NCI-H446 treated with DMSO at 0.1 percent for 48 hours (cell line): ENCODE measurements at places on chromosomes 11 and 22.

GRCh38 chr11:95242091-95242844, 11.3 kb upstream of the SESN3 start:
- DNase-seq = no peak

GRCh38 chr22:30201945-30202344, 44.6 kb downstream of the LIF start:
- peak; percentile 57 for DNase-seq

- no peak for DNase-seq
These were observed 512.8 kb downstream of the INSC start for GRCh38 chr11:15627560-15627959.

- no peak for DNase-seq
These were observed 888.0 kb downstream of the BRD1 start for GRCh38 chr22:48939441-48940265.

DNA sequence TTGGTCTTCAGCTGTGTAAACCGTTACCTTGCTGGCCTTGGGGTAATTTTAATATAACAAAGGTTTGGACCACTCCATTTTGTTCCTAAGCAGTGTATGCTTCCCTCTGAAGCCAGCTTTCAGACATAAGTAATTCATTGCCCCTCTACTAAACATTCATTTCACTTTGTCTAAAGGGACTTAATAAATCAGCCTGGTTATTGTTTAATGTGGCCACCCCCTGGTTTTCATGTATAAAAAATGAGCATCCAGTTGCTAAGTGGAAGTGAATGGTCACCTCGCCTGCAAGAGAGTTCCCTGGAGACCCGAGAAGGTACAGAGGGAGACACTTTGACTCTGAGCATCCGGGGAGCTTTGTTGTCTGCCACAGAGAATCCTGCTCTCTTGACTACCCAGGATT, 3.9 kb downstream of the ABTB2 start:
- DNase-seq = no peak

DNA sequence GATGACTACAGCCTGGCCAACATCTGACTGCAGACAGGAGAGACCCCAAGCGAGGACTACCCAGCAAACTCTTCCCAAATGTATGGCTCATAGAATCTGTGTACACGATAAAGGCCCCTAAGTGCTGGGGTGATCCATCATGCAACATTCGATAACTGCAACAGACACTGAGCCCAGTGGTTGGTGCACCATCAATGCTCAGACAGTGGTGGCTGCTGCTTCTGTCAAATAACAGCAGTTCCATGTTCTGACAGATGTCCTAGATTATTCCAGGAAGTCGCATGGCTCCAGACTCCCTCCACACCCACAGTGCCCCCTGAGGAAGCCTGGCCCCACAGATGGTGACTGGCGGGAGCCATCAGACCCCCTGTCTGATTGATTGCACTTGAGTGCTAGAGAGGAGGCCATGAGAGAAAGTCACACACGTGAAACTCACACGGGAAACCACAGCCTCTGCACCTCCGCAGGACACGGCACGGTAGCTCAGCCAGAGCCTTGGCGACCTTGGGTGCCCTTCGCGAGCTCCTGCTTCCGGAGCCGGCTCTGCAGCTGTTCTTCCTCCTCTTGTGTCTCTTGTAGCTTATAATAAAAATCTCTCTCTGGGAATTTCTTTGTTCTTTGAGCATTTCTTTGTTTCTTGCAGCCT, 1155.9 kb downstream of the TBC1D22A start:
- no peak for DNase-seq

DNA sequence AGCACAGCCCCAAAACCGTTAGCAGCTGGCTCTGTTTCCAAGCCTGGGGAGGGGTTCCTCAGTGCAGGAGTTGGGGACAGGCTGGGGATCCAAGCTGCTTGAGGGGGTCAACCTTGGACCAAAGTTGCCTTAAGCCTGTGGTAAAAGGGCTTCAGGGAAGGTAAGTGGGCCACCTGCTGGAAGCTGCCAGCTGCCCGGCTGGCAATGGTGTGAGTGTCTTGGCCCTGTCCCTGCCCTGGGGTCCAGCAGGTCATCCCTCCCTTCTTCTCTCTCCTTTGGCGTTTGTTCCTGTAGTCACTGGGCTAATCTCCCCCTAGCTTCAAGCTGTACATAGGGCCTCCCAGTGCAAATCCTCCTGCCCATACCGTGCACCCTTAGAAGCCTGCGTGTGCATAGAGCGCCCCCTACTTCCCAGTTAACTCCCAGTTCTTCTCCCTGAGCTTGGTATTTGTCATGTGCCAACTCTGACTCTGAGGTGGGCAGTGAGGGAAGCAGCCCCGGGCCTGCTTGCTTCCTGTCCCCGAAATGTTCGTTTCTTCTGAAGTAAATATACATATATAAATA, 4.4 kb downstream of the TMEM258 start:
- no peak for DNase-seq

- no peak for DNase-seq
These were observed 20.2 kb downstream of the AMOTL1 start for GRCh38 chr11:94788396-94788795.

DNA sequence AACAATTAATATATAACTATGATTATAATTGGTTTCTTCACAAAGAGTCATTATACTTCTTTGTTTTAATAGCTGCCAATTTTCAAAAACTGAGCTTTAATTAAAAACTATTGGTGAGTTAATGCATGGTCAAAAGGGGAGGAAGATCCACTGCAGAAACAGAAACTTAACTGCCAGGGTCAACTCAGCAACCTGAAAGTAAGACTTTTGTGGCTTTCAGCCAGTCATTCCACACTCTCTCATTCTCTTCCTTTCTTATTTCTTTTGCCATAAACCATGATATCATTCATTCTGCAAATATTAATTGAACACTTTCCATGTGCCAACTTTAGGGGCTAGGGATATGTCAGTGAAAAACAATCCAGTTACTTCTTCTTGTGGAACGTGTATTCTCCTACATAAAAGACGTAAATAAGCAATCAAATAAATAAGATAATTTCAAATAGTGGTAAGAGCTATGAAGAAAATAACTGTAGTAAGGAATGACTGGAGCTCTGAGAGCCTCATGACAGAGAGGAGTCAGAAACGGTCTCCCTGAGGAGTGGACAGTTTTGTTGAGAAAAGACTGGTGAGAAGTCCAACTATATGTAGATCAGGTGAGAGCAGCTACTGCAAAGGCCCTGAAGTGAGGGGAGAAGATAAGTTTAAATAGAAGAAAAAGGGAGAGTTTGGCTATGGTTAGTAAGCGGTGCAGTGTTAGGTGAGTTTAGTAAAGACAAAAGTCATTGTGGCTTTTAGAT, 130.5 kb downstream of the GRIA4 start:
- DNase-seq = no peak

- DNase-seq = peak; percentile 49
These were observed 1423.9 kb downstream of the BRD1 start for GRCh38 chr22:48403521-48404403.

DNA sequence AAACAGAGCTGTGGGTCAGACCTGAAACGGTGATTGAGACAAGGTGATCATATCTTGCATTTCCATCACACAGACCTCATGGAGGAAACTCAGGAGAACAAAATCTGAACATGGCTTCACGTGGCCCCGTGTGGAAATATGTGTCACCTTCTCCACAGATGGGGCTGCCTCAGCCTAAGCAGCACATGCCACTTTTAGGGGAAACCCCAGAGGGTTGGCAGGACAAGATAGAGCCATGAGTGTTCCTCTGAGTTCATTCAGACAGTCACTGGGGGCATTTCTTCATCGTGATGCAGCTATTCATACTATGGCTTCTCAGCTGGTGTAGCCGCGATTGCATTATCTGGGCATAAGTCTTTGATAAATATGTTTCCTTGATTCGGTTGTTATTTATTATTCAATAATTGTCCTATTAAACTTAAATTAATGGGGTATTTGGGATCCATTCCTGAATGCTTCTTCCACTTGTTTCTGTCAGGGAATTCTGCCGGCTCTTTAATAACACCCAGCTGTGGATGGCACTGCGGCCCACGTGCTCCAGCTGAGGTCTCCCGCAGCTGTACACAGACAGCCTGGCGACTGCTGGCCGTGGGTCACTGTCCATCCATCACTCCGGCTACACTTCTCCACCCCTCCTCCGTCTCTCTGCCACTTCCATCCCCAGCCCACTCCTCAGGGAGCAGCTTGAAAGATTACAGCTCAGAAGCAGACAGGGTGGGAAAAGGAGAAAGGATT, 485.1 kb downstream of the OPCML start:
- DNase-seq = no peak

GRCh38 chr22:45210991-45211390, 29.7 kb downstream of the KIAA0930 start:
- DNase-seq = no peak

DNA sequence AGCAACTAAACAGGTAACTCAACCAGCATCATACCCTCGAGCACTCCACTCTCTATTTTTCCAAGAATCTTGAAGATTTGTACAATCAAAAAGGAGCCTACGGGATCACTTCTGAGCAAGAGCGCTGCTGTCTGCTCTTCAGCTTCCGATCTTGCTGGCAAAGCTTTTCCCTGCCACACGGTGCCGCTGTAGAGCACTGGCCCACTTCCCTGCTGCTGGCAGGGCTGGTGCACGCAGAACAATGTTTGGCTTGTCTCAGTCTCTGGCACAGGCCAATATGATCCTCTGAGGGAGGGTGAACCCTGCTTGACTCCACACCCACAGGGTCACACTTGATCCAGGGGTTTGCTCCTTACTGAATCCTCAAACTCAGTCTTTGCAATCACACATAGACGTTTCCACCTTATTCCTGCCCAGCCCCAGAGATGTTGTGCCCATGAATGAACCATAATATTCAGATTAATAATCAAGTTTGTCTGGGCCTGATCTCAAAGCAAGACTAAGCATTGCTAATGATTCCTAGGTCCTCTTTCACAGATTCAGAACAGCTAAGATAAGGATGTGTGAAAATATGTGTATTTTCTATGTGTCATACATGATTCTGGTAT, 536.6 kb downstream of the SOX6 start:
- peak; percentile 49 for DNase-seq

GRCh38 chr22:38110008-38110862, at the start of gene BAIAP2L2:
Gene BAIAP2L2, minus strand, starts transcription at chr22:38110684. Its CDS starts 159 bp downstream, at chr22:38110525.
- DNase-seq = no peak

GRCh38 chr11:69140635-69141034, 15.1 kb upstream of the SMIM38 start:
- DNase-seq = no peak

DNA sequence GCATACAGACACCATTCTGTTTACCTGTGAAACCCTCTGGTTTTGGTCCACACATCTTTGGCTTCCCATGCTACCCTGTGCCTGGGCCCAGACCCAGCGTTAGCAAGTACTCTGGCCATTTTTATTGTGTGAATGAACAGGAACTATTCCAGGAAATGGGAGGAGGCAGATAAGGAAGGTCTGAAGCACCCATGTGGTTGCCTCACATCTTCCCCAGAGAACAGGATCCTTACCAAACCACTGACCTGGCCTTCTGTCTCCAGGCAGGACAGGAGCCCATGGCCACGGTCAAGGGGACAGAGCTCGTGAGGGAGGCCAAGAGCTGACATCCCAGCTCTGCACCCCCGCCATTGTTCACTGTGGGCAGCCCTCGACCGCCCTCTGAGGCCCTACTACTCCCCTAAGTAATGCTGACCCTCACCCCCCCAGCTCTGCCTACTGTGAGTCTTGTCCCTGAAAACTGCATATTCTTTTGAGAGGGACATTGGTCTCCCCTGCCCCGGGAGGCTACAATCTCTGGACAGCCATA, 97.7 kb upstream of the TP53I11 start:
- DNase-seq = no peak

DNA sequence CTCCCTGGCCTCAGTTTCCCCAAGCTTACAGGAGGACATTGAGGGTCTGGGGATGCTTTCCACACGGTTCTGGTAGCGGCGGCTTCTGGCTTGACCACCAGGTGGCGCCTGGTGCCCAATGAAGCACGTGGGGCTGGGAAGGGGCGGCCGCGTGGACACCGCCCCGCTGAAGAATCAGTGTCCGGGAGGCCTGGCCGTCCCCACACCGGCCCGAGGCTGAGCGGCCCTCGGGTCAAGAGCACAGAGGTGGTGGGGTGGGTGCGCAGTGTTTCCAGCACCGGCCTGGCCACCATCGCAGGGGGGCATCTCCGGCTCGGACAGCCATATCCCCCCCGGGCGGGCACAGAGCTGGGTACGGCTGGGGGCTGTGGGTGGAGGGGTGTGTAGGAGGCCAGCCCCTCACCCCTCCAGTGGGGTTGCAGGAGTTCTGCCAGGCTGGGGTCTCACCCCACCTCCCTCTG, 27.8 kb upstream of the PPARA start:
- no peak for DNase-seq

GRCh38 chr11:76119779-76120178, 86.5 kb downstream of the WNT11 start:
- no peak for DNase-seq

DNA sequence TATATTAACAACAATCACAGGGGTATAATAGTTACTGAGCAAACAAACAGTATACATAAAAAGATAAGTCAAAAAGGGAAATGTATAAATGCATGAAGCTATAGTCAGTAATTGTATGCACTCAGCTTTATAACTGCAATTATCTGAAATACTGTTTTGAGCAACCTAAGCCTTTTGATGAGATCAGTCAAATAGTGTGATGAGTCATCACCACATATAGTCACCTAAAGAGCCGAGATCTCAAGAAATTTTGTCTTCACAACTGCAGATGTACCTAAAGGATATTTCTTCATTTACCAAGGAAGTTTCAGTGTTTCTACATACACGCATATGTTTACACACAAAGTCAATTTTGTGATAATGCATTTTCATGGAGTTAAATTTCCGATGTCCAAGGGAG, 5.4 kb upstream of the OR51A2 start:
- DNase-seq = no peak

DNA sequence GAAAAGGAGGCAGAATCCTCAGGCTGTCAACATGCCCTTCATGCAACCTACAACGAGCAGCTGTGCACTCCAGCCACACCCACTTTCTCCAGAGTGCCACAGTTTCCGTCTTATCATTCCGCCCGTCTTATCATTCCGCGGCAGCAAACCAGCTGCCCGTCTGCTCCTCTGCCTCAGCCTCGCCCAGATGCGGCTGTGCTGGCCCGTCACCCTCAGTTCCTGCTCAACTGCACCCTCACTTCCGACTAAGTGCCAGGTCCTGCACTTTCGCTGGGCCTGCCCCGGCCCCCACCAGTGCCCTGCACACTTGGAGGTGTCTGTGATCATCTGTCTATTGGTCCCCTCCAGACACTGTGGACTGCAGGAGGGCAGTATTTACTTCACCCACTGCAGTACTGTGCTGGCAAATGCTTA, 43.7 kb downstream of the MICAL3 start:
- no peak for DNase-seq

- DNase-seq = peak; percentile 96
These were observed 11.4 kb downstream of the FAM181B start for GRCh38 chr11:82722231-82722630.

GRCh38 chr22:33850193-33850592, 70.1 kb downstream of the LARGE1 start:
- no peak for DNase-seq

GRCh38 chr11:17163291-17163690, 44.5 kb downstream of the PIK3C2A start:
- DNase-seq = no peak
